ENCODE measurements at places on chromosomes 6 and 20.

GRCh38 chr6:26550250-26550993 lies 12.3 kb downstream of the HMGN4 start:
- DNase-seq = peak; percentile 20

- DNase-seq = no peak
Measured at GRCh38 chr6:106147476-106147875, 61.3 kb downstream of the PRDM1 start.

- DNase-seq = no peak
Measured at GRCh38 chr20:61745397-61746146, 320.1 kb downstream of the TAF4 start.

- no peak for DNase-seq
Measured at GRCh38 chr6:74277777-74278186, 581.8 kb downstream of the CD109 start.

DNA sequence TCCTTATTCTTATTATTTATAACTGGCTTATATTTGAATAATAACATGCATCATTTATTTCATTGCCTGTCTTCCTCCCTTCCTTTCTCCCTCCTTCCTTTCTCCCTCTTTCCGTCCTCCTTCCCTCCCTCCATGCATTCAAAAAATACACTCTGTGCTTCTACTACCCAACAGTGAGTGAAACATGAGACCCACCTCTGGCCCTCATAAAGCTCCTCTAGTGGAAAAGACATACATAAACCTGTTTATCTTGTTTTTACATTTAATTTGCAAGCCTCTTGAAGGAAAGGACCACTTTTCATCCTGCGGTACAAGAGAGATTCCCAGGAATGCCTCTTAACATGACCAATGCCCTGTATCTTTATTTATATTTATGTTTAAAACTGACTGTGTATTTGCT lies 21.8 kb upstream of the ISM1 start:
- DNase-seq = no peak

GRCh38 chr6:1602049-1602713 lies 7.5 kb upstream of the FOXC1 start:
- DNase-seq = no peak

DNA sequence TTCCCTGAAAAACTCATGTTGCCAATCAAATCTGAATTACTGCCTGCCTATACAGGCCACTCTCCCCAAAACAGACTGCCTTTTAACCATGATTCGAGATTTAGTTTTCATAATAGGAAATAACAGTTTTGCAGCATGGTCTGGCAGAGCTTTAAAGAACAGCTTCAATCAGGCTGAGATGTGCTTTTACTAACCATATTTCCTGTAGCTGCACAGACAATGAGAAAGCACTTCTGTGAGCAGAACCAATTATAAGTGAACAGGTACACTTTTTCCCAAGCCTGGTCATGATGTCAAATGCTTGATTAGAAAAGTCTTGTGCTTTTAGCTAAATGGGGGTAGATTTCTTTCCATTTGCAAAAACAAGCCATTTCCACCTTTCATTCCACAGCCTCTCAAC lies 108.2 kb downstream of the THEMIS start:
- peak; percentile 8 for DNase-seq

GRCh38 chr20:11158589-11158988 lies 484.8 kb upstream of the JAG1 start:
- no peak for DNase-seq

- no peak for DNase-seq
Measured at GRCh38 chr6:70241031-70241430, 61.9 kb downstream of the COL9A1 start.

GRCh38 chr6:84016029-84016428 lies 17.5 kb upstream of the MRAP2 start:
- no peak for DNase-seq

- DNase-seq = no peak
Measured at GRCh38 chr20:38433304-38433972, 1.7 kb downstream of the SNHG17 start.

- DNase-seq = no peak
Measured at GRCh38 chr6:130677312-130677711, 149.9 kb upstream of the SMLR1 start.

DNA sequence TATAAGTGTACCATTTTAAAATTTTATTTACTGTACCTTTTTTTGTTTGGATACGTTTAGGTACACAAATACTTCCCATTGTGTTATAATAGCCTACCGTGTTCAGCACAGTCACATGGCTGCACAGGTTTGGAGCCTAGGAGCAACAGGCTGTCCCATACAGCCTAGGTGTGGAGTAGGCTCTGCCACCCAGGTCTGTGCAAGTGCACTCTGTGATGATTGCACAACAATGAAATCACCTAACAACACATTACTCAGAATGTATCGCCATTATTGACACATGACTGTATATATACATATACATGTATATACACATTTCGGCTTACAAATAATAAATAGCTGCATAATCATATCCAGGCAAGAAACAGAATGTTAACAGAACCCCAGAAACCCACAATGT lies 15.4 kb downstream of the SERAC1 start:
- no peak for DNase-seq

GRCh38 chr6:34630040-34630439 lies 66.5 kb downstream of the ILRUN start:
- no peak for DNase-seq

DNA sequence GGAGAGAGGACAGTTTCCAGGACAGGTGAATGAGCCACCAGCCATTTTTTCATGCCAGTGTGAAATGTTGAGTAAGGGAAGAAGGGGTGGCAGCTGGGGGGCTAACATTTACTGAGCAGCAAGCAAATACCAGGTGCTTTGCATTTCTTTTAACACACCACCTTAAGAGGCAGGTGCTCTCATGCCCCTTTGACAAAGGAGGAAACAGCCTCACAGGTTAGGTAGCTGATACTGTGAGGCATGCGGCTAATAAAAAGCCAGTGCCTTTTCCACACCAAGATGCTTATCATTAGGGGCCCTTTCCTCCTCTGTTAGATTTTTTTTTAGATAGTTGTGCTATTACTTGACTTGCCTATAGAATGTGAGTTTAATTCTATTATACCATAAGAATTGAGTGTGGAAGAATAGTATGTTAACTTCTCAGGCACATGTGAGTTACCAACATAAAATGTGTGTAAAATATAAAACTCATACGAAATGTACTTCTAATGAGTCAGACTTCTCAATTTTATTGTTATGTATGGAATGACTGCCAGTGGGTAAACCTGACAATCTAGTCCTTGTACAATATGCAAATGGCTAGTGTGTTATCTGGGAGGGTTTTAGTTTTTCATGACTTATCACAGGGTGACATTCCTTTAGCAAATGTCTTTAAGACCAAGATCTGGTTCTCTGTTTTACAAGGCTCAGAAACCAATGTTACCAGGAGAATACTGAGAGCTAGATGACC lies 260.0 kb downstream of the TMEM242 start:
- no peak for DNase-seq

GRCh38 chr6:42762950-42763349 lies 17.0 kb upstream of the TBCC start:
- no peak for DNase-seq

DNA sequence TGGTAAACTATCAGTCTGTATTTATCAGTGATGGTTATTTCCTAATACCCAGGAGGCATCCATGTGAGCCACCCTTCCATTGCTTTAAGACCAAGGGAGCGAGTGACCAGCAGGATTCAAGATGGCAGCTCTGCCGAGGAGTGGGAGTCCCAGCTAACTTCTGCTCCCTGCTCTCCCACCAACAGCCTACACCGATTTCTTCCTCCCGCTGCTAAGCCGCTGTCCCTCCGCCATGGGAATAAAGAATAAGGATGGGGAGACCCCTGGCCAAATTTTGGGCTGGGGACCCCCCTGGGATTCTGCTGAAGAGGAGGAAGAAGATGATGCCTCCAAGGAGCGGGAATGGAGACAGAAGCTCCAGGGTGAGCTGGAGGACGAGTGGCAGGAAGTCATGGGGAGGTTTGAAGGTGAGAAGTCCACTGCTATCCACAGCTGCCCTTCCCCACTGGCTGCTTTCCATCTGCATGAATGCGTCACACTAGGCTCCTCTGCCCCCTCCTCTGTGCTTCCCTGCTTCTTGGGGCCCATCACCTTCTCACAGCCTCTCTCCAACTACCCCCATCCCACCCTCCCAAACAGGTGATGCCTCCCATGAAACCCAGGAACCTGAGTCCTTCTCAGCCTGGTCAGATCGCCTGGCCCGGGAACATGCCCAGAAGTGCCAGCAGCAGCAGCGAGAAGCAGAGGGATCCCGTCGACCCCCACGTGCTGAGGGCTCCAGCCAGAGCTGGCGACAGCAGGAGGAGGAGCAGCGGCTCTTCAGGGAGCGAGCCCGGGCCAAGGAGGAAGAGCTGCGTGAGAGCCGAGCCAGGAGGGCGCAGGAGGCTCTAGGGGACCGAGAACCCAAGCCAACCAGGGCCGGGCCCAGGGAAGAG lies 10.3 kb downstream of the NFKBIL1 start:
- DNase-seq = no peak

- no peak for DNase-seq
Measured at GRCh38 chr6:104813552-104813951, 46.2 kb downstream of the HACE1 start.

DNA sequence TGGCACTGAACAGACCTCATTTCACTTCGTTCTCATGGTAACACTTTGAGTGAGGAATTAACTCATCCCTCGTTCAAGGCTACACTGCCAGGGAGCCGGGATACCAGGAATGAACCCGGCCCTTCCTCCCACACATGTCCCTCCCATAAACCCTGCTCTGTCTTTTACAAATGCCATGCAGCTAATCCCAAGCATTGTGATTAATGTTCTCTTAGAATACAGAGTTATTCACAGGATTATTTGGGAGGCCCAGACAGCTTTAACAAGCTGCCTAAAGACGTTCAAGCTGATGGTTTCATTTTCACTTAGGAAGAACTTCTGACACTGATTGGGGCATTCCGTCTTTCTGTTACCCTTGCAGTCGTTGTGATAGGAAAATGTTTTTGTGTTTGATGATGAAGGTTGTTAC lies 42.5 kb upstream of the CD83 start:
- DNase-seq = peak; percentile 54

DNA sequence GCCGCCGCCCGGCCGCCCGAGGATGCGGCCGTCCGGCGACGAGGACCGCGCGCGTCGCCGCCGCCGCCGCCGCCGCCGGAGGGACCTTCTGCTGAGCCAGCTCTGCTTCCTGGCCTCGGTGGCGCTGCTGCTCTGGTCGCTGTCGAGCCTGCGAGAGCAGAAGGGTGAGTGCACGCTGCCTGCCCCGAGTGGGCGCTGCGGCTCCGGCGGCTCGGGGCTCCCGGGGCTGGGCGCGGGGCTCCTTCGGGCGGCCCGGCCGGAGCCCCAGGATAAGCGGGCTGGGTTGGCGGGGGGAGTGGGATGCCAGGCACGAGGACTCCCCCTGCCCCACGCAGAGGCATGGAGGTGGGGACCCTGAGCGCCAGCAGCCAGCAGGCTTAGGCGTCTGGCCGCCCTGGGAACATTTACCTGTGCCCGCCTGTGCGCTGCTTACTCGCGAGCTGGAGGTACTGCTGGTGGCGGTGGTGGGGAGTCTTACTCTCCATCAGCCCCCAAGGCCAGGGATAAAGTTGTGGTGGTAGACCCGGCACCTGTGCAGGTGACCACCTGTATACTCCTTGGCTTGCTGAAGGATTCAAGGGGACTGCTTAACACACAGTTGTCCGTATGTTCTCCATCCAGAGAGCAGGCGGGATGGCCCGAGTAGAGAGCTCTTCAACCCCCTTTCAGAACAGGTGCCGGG lies 520 bp downstream of the SLC24A3 start:
- DNase-seq = no peak

DNA sequence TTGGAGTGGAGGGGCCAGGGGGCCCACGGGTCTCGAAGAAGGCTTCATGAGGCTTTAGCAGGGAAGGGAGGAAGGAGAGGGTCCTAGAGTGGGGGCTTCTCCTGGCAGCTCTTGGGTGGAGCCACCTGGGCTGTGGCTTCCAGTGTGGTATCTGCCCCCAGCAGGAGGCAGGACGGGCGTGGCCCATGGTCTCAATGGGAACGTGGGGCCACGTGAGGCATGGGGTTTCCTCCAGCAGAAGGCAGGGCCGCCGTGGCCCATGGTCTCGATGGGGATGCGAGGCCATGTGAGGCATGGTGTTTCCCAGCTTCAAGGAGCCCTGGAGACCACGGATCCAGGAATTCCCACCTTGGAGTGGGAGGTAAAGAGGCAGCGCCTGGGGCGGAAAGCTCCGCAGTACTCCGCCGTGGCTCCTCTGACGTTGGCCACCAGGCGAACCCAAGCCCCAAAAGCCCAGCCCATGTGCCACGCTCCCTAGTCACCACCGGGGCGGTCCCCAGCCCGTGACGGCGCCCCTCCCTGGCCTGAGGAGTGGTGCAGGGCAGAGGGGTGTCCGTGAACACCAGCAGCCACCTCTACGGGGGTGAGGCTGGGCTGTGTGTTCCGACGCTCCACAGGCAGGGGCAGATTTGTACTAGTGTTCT lies 62.0 kb upstream of the GATA5 start:
- no peak for DNase-seq

DNA sequence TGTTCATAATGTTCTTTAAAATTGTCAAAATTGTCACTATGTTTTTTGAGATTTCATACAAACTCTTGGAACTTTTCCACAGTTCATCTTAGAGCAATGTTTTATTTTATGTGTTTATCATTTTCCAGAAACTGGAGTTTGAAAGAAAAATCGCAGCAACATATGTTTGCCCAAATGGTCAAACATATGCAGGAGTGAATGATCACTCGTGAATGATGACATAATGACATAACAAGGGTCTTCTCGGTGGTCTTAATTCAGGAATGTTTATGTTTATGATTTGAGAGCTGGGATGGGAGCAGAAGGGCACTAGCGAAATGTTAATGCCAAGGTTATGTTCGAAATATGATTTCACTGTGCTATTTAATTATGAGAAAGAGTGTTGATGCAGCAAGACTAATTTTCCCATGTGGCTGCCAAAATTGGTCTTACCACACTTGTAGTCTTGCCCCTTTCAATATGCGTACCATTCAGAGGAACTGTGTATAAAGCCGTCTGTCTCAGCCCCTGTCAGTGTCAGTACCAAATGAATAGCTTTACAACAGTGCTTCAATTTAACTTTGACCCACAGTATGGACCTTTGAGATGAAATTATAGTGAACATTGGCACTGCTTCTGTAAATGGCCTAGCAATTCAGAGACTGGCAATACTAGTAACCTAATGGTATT lies 152.3 kb downstream of the CARMIL1 start:
- DNase-seq = no peak

DNA sequence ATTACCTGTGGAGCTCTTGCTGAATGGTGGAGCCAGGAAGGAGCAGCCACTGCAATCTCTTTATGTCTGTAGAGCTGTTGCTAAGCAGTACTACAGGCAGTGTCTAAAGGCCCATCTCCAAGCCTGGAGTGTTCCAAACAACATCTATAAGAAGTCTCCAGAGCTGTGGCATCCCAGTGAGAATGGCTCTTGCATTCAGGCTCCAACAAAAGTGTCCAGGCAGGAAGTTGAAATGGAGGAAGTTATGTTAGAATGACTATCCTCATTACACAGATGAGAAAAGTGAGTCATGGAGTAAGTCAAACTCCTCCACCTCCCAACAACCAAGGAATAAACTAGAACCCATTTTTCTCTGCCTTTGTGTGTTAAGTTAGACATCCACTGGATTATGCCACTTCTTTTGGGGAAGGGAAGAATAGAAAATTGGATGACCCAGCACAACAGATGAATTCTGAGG lies 288.5 kb upstream of the STXBP5 start:
- DNase-seq = no peak

All from central memory CD4-positive, alpha-beta T cell (primary cell).